ENCODE measurements at places on chromosomes 5 and 9.

GRCh38 chr9:36006549-36007315, 30.0 kb upstream of the RECK start:
- H3K36me3 ChIP-seq = no peaks in the 10 kb centered on the region
- H3K4me3 ChIP-seq = no peak overlapping the region
- peaks cover 86% of the 10 kb centered on the region for H3K27me3 ChIP-seq
- H3K4me1 ChIP-seq = no peaks in the 10 kb centered on the region

- H3K4me3 ChIP-seq = peak overlapping the region; percentile 22
- DNase-seq = no peak
- peaks cover 29% of the 10 kb centered on the region for H3K4me1 ChIP-seq
- peak overlapping the region; percentile 47 for H3K27ac ChIP-seq
- H3K27me3 ChIP-seq = no peaks in the 10 kb centered on the region
Observed at GRCh38 chr9:89664896-89665329, 60.1 kb downstream of the GADD45G start.

DNA sequence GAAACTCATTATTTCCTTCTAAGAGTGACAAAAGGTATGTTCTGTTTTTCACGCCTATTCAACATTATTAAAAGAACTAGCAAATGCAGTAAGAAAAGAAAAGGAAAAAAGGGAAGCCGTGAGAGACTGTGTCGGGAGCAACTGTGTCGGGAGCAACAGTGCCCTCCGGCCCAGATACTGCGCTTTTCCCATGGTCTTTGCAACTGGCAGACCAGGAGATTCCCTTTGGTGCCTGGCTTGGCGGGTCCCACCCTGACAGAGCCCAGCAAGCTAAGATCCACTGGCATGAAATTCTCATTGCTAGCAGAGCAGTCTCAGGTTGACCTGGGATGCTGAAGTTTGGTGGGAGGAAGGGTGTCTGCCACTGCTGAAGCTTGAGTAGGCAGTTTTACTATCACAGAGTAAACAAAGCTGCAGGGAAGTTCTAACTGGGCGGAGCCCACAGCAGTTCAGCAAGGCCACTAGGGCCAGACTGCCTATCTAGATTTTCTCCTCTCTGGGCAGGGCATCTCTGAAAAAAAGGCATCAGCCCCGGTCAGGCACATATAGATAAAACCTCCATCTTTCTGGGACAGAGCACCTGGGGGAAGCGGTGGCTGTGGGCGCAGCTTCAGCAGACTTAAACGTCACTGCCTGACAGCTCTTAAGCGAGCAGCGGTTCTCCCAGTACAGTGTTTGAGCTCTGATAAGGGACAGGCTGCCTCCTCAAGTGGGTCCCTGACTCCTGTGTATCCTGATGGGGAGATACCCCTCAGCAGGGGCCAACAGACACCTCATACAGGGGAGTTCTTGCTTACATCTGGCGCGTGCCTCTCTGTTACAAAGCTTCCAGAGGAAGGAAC, 1237.4 kb upstream of the CDH18 start:
- H3K36me3 ChIP-seq = no peaks in the 10 kb centered on the region
- peaks cover 2% of the 10 kb centered on the region for H3K27me3 ChIP-seq
- H3K4me1 ChIP-seq = no peaks in the 10 kb centered on the region

DNA sequence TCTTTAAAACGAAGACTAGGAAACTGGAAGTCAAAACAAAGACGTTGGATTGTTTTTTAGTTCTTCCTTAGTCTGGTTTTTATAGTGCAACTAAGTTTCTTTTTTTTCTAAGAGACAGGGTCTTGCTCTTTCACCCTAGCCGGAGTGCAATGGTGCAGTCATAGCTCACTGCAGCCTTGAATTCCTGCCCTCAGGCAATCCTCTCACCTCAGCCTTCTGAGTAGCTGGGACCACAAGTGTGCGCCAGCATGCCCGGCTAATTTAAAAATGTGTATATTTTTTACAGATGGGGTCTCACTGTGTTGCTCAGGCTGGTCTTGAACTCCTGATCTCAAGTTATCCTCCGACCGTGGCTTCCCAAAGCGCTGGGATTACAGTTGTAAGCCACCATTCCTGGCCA, 27.6 kb downstream of the ZFYVE16 start:
- no peaks in the 10 kb centered on the region for H3K27me3 ChIP-seq
- H3K27ac ChIP-seq = no peak overlapping the region
- H3K4me1 ChIP-seq = no peaks in the 10 kb centered on the region
- H3K36me3 ChIP-seq = peaks cover 48% of the 10 kb centered on the region

DNA sequence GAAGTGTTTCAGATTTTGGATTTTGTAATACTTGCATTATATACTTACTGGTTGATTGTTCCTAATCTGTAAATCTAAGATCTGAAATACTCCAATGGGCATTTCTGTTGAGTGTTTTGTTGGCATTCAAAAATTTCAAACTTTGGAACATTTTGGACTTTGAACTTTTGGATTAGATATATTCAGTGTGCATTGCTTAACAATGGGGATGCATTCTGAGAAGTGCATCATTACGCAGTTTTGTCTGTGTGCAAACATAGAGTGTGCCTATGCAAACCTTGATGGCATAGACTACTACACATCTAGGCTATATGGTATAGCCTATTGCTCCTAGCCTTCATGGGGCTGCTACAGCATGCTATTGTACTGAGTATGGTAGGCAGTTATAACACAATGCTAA, 325.4 kb downstream of the KDM4C start:
- H3K4me3 ChIP-seq = no peak overlapping the region
- no peak overlapping the region for H3K27ac ChIP-seq
- peaks cover 2% of the 10 kb centered on the region for H3K36me3 ChIP-seq
- peaks cover 12% of the 10 kb centered on the region for H3K4me1 ChIP-seq

GRCh38 chr5:56493766-56494165, 260.6 kb upstream of the ANKRD55 start:
- H3K4me1 ChIP-seq = peaks cover 53% of the 10 kb centered on the region
- H3K27me3 ChIP-seq = no peaks in the 10 kb centered on the region
- DNase-seq = no peak
- H3K4me3 ChIP-seq = no peak overlapping the region
- peak overlapping the region; percentile 79 for H3K27ac ChIP-seq
